Stimulated activated CD8-positive, alpha-beta memory T cell treated with anti-CD3 and anti-CD28 coated beads, Interleukin-15, amount 100 ng/mL, for 1 hour (primary cell): ENCODE measurements at places on chromosomes 7 and 10.

GRCh38 chr10:126114884-126115555 is 218.7 kb downstream of the FANK1 start:
- DNase-seq = no peak

DNA sequence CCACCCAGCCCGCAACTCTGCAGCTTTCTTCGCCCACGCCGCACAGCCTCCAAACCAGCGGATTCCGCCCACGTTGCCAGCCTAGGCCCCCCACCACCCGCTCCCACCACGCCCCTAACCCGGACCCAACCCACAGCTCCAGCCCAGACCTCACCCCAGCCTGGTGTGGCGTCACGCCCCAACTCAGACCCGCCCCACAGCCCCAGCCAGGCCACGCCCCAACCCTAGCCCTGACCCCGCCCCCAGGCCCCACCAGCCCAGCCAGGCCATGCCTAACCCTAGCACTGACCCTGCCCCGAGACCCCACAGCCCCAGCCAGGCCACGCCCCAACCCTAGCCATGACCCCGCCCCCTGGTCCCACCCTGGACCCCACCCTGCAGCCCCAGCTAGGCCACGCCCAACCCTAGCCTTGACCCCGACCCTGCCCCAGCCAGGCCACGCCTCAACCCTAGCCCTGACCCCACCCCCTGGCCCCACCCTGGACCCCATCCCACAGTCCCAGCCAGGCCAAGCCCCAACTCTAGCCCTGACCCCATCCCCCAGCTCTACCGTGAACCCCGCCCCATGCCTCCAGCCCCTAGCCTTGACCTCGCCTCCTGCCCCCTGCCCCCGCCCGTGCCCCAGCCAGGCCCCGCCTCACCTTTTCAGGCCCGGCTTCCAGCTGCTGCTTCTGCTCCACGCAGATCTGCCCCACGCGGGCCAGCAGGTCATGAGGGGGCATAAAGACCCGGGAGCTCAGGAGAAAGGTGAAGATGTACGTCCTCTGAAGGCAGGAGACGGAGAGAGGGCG is 64.0 kb downstream of the RASGEF1A start:
- no peak for DNase-seq

DNA sequence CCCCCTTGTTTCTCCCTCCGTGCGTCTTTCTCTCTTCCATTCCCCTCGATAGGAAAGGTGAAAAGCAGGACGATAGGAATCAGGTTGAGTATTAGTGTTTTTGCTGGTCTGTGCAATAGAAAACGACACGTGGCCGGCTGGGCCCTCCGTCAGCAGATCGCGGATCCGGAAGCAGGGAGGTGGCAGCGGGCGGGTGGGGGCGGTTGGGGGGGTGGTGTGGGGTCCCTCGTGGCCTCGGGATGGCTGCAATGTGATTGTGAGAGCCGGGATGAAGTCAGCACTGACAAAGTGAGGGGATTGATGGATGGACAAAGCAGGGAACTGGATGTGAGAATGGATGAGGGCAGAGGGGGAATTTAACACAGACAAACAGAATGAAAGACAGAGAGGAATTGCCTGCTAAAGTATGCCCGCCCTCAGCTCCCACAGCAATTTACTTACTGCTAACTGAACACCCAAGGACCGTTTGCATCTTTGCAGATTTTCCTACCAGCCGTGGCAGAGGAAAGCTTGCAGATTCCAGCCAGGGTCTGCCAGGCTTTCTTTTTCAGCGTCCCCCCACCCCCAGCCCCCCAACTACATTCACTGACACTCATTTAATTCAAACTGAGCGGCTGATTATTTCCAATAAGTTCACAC is 280.9 kb downstream of the LRMDA start:
- DNase-seq = no peak

DNA sequence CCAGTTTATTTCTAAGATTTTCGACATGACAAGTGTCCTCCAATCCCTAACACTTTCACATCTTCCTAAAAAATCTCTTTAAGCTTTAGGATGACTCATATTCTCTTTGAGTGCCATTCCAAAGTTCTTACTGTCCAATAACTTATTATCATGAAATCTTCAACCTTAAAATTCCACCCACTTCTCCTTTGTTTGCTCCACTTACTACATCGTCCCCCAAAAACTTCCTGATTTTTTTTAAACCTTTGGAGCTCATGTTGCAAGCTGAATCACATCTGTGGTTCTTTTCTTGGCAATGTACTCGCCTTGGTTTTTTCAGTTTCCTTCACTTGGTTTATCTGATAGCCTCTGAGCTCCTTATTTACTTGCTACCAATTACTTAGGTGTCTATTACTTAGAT is 39.2 kb upstream of the JCAD start:
- DNase-seq = no peak

- no peak for DNase-seq
Observed at GRCh38 chr10:43204943-43205671, 61.8 kb downstream of the RASGEF1A start.

GRCh38 chr10:88045656-88046415 is 182.4 kb downstream of the PTEN start:
- no peak for DNase-seq

GRCh38 chr7:157266272-157266671 is 70.5 kb upstream of the DNAJB6 start:
- no peak for DNase-seq

GRCh38 chr7:17436126-17436525 is 137.7 kb downstream of the AHR start:
- no peak for DNase-seq

DNA sequence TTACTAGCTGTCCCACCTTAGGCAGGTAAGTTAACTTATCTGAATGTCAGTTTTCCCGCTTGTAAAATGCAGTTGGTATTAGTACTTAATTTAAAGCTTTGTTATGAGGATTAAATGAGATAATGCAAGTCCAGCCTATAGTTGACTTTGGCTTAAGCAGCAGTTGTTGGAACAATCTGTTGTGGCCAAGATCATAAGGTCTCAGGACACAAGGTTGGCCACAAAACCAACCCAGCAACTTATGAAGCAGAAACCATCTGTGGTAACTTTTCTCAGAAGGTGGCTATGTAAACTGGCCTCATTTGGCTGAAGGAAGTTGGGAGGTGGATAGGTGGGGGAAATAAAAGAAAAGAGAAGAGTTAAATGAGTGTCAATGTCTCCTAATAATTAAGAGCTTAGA is 29.4 kb downstream of the ENTPD1 start:
- no peak for DNase-seq

DNA sequence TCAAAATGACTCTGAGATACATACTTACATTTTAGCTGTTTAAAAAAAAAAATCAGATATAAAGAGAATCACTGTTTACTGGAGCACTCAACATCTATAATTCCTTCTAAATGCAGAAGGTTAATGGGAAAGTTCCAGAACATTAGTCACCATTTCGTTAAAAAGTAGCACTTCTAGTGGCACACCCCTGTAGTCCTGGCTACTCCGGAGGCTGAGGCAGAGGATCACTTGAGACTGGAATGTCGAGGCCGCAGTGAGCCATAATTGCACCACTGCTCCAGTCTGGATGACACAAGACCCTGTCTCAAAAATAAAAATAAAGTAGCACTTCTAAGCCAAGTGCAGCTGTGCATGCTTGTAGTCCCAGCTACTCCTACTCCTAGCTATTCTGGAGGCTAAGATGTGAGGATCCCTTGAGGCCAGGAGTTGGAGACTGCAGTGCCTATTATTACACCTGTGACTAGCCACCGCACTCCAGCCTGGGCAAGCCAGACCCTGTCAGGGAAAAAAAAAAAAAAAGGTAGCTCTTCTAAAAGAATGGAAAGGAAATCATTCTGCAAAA is 2.2 kb downstream of the FGFBP3 start:
- no peak for DNase-seq

- DNase-seq = no peak
Observed at GRCh38 chr7:23107781-23108180, 2.2 kb downstream of the KLHL7 start.

DNA sequence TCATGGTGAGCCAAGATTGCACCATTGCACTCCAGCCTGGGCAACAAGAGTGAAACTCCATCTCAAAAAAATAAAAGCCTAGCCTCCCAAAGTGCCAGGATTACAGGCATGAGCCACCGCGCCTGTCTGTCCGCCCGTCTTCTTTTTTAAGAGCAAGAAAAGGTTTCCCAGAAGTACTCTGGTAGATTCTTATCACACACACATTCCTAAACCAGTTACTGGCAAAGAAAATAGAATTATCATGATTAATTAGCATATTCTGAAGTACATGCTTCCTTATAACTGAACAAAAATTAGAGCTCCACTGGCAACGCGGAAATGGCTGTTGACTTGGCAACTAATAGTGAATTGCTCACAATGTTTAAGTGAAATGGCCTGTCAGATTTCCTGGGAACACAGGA is 87.0 kb downstream of the ADK start:
- DNase-seq = no peak

DNA sequence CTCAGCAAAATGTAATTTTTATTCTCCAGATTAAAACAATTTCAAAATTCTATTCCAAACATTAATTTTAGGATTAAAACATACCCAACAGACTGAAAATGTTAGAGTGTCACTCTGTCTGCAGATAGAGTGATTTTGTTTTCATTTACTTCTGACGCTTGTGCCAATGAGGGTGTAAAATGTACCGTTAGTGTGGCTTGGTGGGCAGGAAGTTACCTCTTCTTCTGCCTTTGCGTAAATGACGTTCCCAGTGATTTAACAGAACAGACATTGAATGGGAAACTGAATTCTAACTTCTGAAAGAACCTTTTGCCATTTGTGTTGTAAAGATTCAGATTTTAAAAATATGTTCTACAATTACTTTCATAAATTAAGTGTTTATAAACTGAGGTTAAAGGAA is 47.0 kb upstream of the DRGX start:
- DNase-seq = no peak

- no peak for DNase-seq
Observed at GRCh38 chr7:135248546-135248945, 14.9 kb downstream of the STRA8 start.

DNA sequence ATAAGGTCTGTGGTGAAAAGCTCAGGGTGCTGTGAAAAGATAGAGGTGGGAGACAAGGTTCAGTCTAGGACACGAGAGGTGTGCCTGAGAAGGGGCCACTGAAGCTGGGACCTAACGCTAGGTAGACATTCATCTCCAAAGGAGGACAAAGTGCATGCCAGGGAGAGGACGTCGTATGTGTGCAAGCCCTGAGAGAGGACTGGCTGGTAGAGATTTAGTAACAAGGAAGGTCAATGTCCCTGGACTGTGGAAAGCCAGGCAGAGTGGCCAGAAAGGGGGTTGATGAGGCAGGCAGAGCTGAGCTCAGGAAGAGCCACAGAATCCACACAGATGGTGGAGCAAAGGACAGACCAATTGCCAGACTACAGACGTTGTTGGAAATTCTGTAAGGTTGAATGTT is 817.6 kb downstream of the CCSER2 start:
- no peak for DNase-seq

DNA sequence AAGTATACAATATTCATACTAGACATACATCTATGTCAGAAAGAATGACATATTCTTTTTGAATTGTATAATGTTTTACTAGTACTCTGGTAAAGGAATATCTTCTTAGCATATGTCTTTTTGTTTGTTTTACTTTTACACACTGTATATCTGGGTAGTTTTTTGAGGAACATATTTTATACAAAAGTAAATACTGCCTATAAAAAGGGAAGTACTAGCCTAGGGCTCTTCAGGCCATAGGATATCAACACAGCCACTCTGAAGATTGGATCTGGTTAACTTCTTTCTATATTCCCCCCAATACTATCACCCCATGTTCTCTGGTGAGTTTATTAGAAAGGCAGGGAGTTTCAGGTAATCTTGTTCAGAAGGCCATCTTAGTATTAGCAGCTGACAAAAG is 134.6 kb downstream of the ZNF438 start:
- DNase-seq = no peak

GRCh38 chr7:48116043-48116442 is 27.0 kb downstream of the UPP1 start:
- DNase-seq = no peak

DNA sequence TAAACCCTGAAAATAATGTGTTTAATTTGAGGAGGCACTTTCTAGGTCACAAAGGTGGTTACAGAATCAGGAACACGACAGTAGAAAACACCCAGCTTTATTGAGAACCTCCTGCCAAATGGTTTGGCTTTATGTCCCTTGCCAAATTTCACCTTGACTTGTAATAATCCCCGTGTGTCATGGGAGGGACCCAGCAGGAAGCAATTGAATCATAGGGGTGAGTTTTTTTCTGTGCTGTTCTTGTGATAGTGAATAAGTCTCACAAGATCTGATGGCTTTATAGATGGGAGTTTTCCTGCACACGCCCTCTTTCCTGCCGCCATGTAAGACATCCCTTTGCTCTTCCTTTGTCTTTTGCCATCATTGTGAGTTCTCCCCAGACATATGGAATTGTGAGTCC is 193.8 kb upstream of the KLF6 start:
- DNase-seq = no peak

GRCh38 chr7:44218418-44219201 is 17.8 kb downstream of the YKT6 start:
- DNase-seq = no peak

GRCh38 chr10:24417053-24417452 is 208.1 kb downstream of the KIAA1217 start:
- no peak for DNase-seq

DNA sequence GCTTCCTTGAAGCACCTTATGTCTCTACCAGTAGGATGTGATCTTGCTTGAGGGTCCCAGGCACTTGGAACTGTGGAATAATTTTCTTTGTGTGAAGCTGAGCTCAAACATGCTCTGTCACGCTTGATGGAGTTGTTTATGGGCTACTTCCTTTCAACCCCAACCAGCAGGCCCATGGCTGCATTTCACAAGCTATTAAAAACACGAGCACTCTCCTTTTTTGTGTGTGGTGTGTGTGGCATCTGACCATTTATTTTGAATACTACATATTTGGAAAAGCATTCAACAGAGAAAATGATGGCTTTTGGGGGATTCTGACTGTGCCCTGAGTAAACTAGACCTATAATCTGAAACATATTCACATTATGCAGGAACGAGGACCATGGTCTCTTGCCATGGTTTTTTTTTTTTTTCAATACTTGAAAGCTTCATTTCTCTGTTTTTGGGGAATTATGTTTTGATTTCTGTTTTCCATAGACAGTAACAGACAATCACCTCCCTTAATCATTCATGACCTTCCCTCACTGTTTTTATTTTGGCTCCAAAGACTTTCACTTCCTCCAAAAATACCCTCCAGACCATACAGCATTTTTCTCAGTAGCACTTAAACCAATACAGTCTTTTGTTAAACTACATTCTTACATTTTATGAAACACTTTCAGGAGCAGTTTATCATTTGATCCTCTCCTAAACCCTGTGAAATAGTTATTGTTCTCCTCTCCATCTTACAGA is 233.6 kb upstream of the BMPER start:
- no peak for DNase-seq

- no peak for DNase-seq
Observed at GRCh38 chr10:69958556-69958902, 94.1 kb upstream of the MACROH2A2 start.

- no peak for DNase-seq
Observed at GRCh38 chr10:113520690-113521474, 32.0 kb upstream of the HABP2 start.

DNA sequence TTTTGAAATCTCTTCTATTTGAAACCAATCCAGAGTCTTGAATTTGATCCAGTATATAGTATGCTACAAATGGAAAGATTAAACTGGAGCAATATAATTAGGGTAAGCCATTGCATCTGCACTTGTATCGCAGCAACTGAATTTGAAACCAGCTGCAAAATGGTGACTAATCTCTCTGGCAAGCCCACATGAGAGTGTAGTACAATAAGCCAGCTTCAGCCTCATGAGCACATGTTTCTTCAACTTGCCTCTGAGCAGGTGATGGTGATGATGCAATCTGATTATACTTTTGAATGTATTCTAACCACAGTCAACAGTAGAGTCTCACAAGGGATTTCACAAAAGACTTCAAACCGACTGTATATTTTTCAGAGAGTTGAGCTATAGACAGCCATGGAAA is 829 bp upstream of the RPA3 start:
- no peak for DNase-seq

GRCh38 chr7:158166386-158167340 is 421.0 kb downstream of the PTPRN2 start:
- DNase-seq = no peak
